ENCODE measurements at places on chromosomes 12 and 14. TPM values are rescaled to one million over a fixed set of nuclear protein-coding genes. Genes with fewer than 3 reads are reported as not detected.

GRCh38 chr14:57405562-57405961, 15.2 kb downstream of the NAA30 start:
- DNase-seq = no peak

GRCh38 chr14:69909826-69910550, 30.8 kb downstream of the SMOC1 start:
- no peak for DNase-seq

DNA sequence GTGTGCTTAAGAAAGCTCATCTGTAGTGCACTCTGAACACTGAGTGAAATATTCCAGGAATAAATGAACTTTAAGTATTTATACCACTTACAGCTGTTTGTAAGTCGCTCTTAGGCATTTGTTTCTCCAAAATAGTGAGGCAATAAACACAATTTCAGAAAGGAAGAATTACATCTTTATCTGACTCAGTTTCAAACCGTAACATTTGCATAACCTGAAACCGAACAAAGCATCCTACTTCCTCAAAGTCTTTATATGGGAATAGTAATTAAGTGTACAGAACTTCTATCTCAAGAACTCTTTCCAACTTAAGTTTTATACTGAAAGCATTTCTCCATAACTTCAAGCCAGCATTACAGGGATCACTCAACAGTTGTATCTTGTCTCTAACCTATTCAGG, 58.4 kb downstream of the SOX5 start:
- DNase-seq = no peak

- DNase-seq = peak; percentile 63
Observed at GRCh38 chr12:56158926-56159461, 835 bp downstream of the MYL6 start.

DNA sequence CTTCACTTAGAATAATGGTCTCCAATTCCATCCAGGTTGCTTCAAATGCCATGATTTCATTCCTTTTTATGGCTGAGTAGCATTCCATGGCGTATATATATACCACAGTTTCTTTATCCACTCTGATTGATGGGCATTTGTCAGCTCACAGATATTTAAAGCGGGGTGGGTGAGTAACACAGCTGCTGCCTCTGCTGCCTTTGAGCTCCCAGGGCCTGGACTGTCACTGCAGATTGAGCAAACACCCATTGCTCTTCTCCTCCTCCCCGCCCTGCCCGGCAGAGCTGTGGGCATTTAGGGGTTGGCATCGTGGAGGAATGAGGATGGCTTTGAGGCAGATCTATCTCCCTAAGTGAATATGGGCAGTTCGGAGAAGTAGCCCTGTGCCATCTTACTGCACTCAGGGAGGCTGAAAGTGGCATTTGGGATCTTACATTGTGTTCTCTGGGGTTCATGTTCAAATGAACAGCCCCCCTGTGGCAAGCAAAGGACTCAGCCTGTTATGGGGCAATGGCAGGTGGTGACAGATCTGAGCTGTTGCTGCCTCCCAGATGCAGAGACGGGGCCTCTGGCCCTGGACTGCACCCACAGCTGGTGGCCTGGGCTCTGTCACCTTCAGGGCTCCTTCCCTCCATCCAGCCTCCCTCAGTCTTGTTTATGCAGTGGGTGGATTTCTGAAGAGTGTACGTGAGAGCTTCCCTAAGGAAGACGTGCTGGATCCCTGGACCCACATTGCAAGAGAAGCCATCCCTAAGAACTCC, 4.9 kb downstream of the RFLNA start:
- DNase-seq = no peak

- no peak for DNase-seq
Observed at GRCh38 chr12:122048151-122048550, 26.5 kb downstream of the BCL7A start.

DNA sequence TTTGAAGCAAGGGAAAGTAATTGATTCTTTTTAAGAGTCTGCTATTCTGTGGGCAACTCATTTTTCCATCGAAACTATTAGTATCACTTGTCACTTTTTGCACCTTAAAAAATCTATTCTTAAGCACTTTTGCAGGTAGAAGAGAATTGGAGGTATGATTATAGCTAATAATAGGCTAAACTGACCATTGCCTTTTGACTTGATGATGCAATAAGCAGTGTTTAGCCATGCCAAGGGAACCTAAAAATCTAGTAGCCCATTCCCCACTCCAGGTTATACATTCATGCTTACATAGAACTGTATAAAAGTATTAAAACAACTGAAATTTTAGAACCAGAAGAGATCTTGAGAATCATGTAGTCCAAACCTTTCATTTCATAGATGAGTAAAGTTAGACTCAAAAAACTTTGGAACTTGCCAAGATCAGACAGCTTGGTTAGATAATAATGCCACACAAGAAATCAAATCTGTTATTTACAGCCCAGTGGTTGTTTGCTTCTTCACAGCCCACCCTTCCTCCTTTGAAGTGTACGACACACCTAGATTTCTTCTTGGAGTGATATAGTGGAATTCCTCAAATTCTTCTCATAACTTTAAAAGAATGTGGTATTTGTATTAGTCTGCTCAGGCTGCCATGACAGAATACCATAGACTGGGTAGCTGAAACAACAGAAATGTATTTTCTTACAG, 21.7 kb upstream of the GARIN2 start:
- no peak for DNase-seq

GRCh38 chr12:29503283-29503682, 5.8 kb upstream of the OVCH1 start:
- DNase-seq = no peak

- no peak for DNase-seq
Observed at GRCh38 chr12:131675126-131676080, 35.5 kb upstream of the SFSWAP start.

- DNase-seq = no peak
Observed at GRCh38 chr14:96407935-96408570, 16.1 kb downstream of the AK7 start.

DNA sequence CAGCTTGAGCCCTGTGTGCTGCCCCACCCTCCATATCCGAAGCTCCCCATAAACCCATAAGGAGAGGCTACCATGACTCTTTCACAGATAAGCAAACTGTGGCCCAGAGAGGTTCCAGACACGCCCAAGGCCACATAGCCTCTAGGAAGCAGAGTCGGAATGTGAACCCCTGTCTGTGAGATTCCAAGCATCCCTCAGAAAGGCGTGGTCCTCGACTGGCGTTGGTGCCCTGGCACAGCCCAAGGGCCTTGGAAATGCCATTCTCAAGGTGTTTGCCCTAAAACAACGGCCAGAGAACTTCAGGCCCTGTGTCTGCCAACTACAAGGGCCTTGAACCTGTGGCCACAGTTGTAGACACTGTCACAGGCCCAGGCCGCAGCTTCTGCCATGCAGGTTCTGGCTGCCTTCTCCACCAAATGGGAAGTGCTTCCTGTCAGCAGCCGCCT, 8.5 kb upstream of the DIO3 start:
- no peak for DNase-seq

- no peak for DNase-seq
Observed at GRCh38 chr12:18576648-18577047, 161.2 kb downstream of the PLCZ1 start.

DNA sequence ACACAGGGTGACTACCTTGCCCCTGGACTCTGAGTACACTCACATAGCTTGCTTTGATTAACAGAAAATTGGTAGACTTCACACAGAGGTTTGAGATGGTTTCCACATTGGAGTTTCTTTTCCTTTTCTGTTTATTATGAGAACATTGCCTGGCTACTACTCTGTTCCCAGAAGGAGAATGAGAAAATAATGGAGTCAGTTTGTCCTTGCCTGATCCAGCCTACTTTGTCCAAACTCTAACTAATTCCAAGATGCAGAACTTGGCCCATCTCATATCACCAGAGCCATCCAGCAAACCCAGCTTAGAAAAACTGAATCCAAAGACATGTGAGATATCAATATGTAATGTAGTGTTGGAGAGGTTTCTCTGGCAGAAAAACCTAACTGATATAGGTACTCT, 20.4 kb downstream of the TAS2R50 start:
- DNase-seq = no peak

- DNase-seq = no peak
Observed at GRCh38 chr12:6316921-6317692, 6.6 kb downstream of the PLEKHG6 start.

- DNase-seq = no peak
Observed at GRCh38 chr14:91835197-91835919, 32.0 kb downstream of the TC2N start.

GRCh38 chr14:41901089-41901488, 294.4 kb downstream of the LRFN5 start:
- no peak for DNase-seq

DNA sequence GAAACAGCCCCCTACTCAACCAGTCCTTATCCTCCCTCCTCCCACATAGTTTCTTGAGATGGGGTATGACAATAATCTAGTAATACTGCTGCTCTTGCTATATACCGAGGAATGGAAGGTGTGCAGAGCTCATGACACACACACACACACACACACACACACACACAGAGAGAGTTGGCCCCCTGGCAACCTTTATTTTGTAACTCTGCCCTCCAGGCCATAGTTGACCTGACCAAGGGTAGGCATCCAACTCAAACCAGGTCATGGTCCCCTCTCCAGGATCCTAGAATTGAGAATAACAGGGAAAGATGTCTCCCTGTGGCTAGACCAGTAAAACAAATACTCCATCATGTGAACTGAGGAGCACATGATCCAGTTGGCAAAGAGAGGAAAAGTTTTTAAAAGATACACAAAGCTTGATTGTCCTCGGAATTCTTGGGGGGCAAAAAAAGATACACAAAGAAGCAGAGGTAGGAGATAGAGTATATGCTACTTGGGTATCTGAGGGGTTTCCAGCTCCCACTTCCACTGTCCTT, 11.3 kb downstream of the ERO1A start:
- DNase-seq = no peak

- DNase-seq = no peak
Observed at GRCh38 chr14:68293404-68293803, 473.8 kb downstream of the RAD51B start.

DNA sequence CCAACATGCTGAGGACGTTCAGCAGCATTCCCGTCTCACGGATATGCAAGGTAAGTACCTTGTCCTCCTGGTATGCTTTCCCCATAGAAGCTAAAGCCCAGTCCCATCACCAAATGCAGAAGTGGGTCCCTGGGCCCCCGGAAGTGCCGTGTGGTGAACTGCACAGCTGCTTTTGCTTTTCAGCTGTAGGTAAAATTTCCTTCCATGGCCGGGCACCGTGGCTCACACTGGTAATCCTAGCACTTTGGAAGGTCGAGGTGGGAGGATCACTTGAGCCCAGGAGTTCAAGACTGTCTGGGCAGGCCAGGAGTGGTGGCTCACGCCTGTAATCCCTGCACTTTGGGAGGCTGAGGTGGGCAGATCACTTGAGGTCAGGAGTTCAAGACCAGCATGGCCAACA, 44.1 kb downstream of the HSP90AA1 start:
- DNase-seq = no peak

DNA sequence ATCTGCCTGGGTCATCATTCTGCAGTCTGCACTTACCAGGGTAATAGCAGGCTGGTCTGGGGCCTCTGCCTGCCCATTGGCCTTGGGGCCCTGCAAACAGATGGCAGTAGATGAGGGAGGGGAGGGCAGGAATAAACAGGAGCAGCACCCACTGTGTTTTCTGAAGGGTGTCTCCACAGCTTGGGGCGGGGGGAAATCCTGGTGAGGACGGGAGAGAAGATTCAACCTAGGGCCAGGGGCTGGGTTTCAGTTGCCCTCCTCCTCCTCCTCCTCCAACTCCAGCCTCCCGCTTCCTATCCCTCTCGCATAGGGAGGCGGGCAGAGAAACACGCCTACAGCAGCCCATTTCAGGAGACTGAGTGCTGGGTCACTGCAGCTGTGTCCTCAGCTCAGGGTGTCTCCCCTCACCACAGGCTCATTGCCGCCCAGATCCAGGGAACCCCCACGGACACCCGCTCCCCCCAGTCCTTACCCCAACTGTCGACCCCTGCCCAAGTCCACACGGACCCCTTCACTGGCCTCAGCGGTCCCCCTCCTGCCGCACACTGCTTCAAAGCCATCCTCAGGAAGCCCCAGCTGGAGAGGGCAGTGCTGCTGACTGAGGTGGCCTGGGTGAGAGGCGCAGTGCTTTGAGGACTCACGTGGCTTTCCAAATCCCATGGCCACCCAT, 9.1 kb upstream of the KRT80 start:
- no peak for DNase-seq

DNA sequence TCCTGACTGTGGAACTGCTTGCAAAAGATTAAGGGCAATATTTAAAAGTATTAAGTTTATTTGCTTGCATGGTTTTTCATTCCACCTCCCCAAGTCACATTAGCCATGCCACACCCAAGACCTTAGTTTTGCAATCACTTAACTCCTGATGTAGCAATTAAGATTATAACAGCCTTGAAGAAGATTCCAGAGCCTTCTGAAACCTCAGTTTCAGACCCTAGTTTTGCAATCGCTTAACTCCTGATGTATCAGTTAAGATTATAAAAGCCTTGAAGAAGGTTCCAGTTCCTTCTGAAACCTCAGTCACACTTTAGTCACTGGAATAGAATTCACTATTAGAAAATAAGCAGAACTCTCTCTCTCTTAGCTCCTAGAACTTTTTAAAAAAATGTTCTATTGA, 42.7 kb upstream of the DCN start:
- no peak for DNase-seq

GRCh38 chr14:102873546-102874061, 48.9 kb upstream of the AMN start:
- no peak for DNase-seq

GRCh38 chr14:92945959-92946846, 23.3 kb downstream of the CHGA start:
- no peak for DNase-seq

- DNase-seq = peak; percentile 59
Observed at GRCh38 chr14:76977793-76978720, 50.5 kb downstream of the IRF2BPL start.

DNA sequence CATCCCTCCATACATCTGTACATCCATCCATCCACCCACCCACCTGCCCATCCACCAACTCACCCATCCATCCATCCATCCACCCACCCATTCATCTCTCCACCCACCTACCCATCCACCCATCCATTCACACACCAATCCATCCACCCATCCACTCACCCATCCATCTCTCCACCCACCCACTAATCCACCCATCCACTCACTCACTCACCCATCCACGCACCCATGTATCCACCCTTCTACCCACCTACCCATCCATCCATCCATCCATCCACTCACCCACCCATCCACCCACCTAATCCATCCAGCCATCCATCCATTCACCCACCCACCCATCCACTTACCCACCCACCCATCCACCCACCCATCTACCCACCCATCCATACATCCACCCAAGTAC, 16.2 kb downstream of the GALNT9 start:
- no peak for DNase-seq

- DNase-seq = no peak
Observed at GRCh38 chr12:74535536-74535935, 2.1 kb upstream of the ATXN7L3B start.

RNASE3 gene
- not detected for total RNA-seq

HOXC5 gene
- total RNA-seq = 2.4 TPM

SLC41A2 gene
- total RNA-seq = 27.4 TPM

HOXC10 gene
- total RNA-seq = 2.9 TPM

VEZT gene
- 57.6 TPM for total RNA-seq

ITGA7 gene
- 9.9 TPM for total RNA-seq

FMNL3 gene
- total RNA-seq = 15.7 TPM

MEG3 gene
- total RNA-seq = 275 TPM

CDCA4 gene
- total RNA-seq = 6.9 TPM

ADCY6 gene
- total RNA-seq = 40.6 TPM

GPR137C gene
- total RNA-seq = 0.45 TPM

TAS2R13 gene
- 1.9 TPM for total RNA-seq

HOXC12 gene
- not detected for total RNA-seq

TAS2R20 gene
- 5.0 TPM for total RNA-seq

ATF7IP gene
- total RNA-seq = 78.4 TPM

Measured in ovary (tissue), 10 donors.